ENCODE measurements at places on chromosomes 5 and 9.

DNA sequence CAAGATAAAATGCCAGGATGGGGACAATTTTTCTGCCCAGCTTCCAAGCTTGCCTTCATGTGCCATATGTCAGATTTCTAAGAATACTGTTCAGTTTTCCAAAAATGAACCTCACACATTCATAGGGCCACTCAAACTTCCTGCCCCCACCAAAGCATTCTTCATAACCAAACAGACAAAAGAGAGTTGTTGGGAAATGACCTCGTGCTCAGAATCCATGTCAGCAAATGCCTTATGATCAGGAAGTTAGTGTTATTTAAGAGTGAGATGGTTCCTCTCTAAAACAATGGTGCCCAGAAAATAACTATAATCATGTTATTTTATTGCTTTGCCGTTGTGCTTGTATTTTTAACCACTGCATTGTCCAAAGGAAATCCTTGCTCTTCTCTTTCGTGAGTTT is 208.2 kb downstream of the ZNF608 start:
- no peak for DNase-seq

- DNase-seq = no peak
Observed at GRCh38 chr5:128870373-128870772, 94.9 kb upstream of the SLC27A6 start.

DNA sequence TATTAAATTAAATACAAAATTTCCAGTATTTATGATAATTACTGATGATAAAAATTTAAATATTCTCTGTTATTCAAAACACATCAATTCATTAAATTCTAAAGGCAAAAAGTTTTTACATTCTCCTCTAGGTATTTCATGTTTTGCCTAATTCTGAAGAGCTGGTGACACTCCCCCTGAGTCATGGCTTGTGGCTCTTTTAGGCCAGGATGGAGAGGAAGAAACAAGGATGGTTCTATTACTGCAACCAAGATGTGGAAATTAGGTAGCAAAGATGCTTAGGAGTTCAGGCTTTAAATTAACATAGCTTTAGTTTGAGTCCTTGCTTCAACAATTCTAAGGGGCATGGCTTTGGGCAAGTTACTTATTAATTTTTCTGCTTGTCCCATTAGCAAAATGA is 1295.8 kb downstream of the EFNA5 start:
- DNase-seq = no peak

GRCh38 chr5:61332358-61332749 is 296 bp downstream of the ZSWIM6 start:
- DNase-seq = peak; percentile 25

DNA sequence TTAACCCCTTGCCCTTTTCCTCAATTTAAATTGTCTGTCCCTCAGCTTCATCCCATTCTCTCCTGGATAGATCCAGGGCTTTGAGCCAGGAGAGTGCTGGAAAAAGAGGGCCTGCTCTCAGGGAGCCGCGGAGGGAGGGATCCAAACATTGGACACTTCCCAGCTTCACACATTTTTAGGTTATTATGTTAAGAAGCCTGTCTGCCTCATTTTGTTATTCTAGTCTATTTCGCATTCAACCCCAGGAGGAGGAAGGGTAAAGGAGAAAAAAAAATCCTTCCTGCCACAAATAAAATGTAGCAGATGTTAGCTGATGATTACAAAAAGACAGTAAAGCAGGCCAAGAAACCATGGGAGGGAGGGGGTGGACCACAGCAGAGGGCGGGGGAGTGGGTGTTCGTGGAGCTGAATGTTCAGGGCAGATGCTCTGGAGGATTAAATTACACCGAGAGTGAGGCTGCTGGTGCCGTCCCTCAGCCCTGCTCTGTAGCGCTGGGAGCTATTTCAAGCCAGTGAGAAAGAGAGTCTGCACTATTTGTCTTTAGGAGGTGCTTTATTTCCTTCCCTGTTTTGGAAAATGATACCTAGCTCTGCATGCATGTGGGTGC is 60.6 kb upstream of the ZFR start:
- peak; percentile 98 for DNase-seq

GRCh38 chr5:134463991-134464760 is 52.5 kb upstream of the CDKN2AIPNL start:
- no peak for DNase-seq

DNA sequence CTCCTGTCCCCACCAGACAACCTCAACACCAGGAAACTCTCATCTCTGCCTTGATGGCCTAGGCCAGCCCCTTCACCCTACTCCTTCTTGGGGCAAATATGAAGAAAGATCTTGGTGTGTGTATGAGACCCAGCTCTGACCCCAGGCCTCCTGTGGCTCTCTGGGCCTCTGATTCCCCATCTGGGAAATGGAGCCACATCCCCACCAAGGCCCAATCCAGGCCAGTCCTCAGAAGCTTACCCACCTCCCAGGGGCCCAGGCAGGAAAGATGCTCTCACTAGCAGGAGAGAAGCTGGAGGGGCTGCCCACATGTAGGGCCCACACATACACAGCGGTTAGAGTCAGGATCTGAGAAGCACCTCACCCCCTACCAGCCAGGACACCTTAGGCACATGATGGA is 38.9 kb downstream of the BICD2 start:
- no peak for DNase-seq

- no peak for DNase-seq
Observed at GRCh38 chr9:102038006-102038405, 299.6 kb upstream of the GRIN3A start.

DNA sequence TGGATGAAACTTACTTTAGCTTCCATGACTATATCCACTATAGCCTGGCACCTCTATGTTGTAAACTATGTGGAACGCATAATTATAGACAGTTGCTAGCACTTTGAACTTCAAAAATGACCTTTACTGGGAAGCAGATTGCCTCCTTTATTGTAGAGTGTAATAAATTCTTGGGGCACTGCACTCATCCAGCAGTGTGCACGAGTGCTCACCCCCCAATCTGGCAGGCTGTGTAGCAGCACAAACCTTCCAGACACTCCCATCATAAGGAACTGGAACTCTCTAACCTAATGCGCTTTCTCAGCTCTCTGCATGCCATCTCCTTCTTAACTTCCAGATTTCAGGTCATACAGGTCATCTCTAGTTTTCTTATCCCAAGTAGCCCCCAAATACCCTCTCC is 1.5 kb upstream of the PDE6A start:
- no peak for DNase-seq

- DNase-seq = peak; percentile 11
Observed at GRCh38 chr9:32701321-32702022, 66.0 kb upstream of the TAF1L start.

- peak; percentile 77 for DNase-seq
Observed at GRCh38 chr5:9545992-9546851, at the start of gene SEMA5A. TSS of gene SEMA5A (minus strand) at chr5:9546075. CDS start at chr5:9379946, 166,129 bp downstream.

DNA sequence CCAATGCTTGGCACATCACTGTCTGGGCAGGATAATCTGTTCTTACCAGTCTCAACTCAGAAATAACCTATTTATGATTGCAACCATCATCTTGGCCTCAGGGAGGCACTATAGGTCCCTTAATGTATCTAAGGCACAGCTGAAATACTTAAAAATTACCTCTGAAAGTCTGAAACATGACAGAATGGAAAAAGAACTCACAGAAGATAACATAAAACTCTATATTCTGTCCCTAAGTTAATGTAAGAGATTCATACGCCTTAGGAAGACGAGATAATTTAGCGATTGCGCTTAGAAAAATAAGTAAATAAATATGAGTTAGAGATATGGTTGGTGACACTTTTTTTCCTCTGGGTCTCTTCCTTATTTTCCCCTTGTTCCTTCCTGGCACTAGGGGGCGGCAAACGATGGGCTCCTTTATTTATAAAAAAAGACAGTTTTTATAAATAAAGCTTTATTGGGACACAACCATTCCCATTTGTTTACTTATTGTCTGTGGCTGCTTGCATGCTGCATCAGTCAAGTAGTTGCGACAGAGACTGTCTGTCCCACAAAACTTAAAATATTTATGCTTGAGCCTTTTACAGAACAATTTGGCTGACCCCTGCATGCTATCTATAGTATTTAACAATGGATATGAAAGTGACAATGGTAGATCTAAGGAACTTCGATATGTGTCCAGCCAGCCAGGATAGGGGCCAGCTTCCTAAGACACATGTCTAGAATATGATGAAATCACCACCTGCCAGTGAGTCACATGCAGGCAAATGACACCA is 79.6 kb downstream of the PDE4D start:
- peak; percentile 58 for DNase-seq

DNA sequence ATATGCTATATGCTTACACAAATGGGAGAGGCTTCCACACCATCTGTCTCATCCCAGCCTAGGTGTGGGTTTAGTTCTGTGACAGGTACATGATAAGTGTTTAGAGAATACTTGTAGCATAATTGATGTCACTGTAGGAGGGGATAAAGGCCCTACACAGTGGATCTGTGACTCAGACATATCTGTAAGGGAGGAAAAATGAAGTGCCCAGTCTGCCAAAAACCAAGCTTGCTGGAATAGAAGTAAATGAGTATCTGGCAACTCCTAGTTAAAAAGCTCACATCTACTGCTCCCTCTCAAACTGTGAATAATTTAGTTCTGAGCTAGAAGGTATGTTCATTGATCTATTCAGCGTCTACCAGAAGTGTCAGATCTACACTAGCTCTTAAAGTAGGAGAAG is 38.9 kb upstream of the FAM174A start:
- no peak for DNase-seq

DNA sequence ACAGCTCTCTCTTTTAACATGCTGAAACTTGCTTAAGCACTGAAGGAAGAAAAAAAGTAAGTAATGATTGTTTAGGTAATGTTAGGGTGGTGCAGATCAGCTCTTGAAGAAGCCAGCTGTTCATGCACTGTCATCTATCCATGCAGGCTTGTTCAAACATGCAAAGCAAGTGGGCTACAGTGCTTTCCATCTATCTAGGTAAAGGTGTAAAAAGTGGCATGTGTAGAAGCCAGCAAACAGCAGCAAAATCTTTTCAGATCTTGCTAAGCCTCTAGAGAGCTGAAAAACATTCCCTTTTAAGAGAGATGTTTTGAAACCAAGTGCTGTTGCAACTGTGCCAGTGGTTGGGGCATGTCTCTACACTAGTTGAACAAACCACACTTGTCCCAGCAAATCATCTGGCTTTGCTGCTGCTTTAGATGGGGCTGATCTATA is 214.4 kb downstream of the EFNA5 start:
- no peak for DNase-seq

DNA sequence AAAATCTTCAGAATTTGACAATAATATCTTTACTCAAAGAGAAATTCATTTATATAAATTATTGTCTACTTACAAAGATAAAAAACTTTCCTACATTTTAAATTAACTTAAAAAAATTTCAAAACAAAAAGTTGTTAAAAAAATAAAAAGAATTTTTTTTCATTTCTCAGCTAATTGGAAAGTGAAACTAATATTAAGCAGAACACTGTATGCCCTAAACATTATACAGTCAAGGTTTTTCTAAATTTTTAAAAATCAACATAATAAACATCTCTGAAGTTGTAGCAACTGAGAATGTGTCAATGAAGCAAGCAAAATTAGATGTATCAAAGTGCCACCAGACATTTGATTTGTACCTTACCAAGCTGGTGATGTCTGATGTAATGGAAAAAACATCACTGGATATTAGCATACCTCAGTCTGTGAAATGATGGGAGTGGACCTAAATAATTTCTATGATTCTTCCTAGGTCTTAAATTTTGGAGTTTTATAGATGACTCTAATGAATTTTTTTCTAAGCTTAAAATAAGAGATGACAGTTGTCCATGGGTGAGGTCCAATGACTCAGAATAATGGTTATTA is 290.1 kb downstream of the ADAMTS6 start:
- no peak for DNase-seq

DNA sequence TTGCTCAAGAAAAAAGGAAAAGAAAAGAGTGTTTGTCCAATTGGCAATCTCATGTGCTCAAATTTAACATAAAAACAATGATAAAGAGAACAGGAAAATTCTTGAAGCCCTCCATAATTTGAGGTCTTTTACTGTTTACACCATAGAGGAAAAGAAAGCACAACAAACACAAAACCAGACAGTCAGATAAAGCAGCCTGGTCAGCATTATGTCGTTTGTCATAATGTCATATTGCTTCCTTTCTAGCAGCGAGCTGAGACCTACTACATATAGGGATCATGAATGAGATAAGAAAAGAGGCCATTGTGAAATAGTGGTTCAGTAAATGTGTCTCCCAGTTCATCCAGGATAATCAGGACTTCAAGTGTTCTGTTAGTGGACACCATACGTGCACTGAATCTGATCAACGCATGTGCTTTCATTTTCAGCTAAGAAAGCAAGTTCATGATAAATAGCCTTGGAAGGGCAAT is 64.7 kb upstream of the SELENOP start:
- DNase-seq = no peak

- DNase-seq = no peak
Observed at GRCh38 chr5:171700318-171700912, 85.2 kb upstream of the SMIM23 start.

DNA sequence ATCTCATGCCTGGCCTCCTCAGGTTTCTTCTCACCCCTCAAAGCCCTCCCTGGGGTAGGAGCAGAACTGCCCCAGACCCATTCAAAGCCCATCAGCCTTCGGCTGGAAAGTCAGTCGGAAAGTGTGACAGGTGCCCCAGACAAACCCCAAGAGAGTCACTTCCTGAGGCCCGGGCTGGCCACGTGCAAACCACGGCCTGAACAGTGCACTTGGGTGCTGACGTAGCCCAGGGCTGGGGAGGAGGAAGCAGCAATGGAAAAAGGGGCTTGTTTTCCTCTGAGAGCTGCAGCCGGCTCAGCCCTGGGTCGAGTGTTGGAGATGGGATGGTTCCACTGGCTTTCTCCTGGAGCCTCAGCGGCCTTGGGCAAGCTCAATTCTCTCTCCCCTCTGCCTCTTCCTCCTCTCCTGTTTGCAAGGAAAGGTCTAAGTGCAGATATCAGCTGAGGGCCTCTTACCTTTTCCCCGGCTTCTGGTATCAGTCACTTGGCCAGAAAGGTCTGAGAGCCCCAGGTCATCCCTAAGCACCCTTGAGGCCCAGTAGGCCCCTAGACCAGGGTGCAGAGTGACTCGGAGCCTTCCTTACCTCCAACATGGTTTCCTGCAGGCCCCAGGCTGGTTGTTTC is 5.9 kb upstream of the EGR1 start:
- DNase-seq = no peak

- DNase-seq = no peak
Observed at GRCh38 chr9:105385381-105385985, 62.4 kb upstream of the FSD1L start.

DNA sequence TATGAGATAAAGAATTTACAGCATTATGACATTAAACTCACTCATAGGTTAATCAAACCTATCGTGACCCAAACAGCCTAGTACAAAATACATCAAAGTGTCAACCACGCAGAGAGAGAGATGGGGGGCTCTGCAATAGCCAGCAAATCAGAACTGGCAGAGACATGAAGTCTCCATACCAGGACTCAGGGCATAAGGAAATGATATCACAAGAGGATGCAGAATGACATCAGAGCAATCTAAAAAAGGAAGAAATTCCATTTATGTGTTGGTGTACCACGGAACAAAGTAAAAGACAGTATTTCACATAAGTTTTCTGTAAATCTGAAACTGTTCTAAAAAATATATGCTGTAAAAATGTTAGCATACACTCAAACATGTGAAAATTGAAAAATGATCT is 24.6 kb downstream of the BICD2 start:
- DNase-seq = no peak

DNA sequence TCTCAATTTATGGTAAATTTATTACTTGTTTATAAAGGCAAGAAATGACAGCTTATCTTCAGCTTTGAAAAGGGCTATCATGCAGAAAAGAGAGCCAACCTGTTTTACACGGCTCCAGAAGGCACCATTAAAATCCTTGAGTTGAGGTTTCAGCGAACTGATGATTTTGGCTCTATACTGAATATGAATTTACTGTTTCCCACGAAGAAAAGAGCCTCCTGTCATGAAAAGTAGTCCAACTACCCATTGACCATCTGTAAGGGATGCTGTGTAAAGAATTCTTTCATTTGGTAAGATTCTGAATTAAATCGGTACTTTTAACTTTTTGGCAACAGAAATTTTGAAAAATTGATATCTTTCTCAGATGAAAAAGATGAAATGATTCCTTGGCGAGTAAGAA is 657.6 kb upstream of the ZNF608 start:
- DNase-seq = no peak
